ENCODE measurements at places on chromosomes 4 and X.

- no peak for DNase-seq
Measured at GRCh38 chrX:129980540-129981199, 1.8 kb upstream of the BCORL1 start.

DNA sequence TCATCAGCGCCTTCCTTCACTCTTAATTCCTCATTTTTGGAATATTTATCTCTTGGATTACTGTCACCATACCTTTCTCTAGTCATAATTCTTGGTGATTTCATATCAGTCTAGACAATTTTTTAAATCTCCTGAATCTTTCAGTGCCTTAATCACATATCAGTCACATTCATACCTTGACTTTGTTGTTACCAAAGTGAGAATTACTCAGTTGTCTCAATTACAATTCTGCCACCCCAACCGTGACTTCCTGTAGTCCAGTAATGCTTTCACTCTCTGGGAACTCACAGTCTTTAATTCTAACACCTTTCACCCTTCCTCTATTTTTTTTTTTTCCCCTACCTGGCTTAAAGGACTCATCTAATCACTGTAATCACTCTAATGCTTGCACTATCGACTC is 1275.3 kb upstream of the TENM3 start:
- no peak for DNase-seq

- DNase-seq, result no peak
Measured at GRCh38 chrX:114451397-114451796, 132.5 kb upstream of the HTR2C start.

GRCh38 chrX:150871341-150871811 is 27.1 kb downstream of the CD99L2 start:
- DNase-seq, result no peak

DNA sequence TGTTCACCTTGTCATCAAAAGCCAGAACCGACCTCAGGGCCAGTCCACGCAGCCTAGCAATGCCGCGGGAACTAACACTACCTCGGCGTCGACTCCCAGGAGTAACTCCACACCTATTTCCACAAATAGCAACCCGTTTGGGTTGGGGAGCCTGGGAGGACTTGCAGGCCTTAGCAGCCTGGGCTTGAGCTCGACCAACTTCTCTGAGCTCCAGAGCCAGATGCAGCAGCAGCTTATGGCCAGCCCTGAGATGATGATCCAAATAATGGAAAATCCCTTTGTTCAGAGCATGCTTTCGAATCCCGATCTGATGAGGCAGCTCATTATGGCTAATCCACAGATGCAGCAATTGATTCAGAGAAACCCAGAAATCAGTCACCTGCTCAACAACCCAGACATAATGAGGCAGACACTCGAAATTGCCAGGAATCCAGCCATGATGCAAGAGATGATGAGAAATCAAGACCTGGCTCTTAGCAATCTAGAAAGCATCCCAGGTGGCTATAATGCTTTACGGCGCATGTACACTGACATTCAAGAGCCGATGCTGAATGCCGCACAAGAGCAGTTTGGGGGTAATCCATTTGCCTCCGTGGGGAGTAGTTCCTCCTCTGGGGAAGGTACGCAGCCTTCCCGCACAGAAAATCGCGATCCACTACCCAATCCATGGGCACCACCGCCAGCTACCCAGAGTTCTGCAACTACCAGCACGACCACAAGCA is 898 bp downstream of the UBQLN2 start:
- no peak for DNase-seq

- DNase-seq, result no peak
Measured at GRCh38 chr4:5462896-5463295, 245.5 kb downstream of the EVC2 start.

DNA sequence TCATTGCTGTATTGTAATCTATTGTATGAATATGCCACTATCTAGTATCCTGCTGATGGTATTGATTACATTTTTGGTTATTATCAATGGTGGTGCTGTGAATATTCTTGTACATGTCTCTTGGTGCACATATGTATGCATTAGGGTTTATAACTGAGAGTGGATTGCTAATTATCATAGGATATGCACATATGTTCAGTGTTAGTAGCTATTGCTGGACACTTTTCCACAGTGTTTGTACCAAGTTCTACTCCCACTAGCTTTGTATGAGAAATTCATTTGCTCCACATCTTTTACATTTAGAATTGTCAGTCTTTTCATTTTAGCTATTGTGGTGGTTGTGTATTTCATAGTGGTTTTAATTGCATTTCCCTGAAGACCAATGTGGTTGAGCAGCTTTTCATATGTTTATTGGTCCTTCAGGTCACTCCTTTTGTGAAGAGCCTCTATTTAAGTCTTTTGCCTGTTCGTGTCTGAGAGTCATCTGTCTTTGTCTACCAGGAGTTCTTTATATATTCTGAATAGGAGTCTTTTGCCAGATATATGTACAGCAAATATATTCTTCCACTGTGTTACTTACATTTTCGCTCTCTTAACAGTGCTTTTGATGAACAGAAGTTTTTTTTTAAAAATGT is 87.1 kb downstream of the TBC1D19 start:
- DNase-seq, result peak; percentile 93

DNA sequence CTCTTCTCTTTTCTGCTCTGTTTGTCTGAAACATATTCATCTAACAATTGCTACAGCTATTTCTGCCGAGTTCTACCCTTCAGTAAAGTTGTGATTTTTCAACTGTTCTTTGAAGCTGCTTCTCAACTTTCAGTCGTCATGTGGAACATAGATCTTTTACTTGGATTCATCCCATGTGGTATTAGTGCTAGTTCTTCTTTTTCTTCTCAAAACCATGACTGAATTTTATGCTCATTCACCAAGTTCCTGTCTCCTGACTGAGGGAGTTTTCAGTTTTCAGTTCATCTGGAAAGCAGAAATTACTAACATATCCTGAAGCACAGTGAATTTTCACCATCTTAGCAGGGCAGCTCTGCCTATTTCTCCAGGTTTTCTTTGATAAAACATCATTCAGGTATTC is 12.1 kb downstream of the ACSL4 start:
- no peak for DNase-seq

- no peak for DNase-seq
Measured at GRCh38 chrX:1153940-1154339, 58.5 kb downstream of the CRLF2 start.

GRCh38 chr4:187027272-187027671 is 303.6 kb upstream of the FAT1 start:
- no peak for DNase-seq

GRCh38 chr4:169582203-169582602 is 30.2 kb downstream of the NEK1 start:
- no peak for DNase-seq

GRCh38 chrX:40485102-40485826 is 95.5 kb upstream of the ATP6AP2 start:
- DNase-seq, result no peak

DNA sequence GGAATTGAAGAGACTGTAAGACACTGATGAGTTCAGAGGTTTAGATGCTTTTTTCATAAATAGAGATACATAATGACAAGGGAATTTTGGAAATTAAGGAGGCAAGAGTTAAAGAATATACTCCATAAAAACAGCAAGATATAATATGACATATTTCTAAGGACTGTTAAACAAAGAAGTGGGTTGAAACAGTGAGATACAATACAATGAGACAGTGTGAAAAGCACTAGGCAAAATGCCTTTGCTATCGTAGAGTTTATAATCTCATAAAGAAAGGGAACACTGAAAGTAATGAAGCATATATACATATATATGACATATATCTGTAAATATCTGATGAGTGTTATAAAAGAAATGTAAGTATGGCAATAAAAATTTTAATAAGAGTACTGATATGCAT is 1496.2 kb downstream of the TECRL start:
- no peak for DNase-seq

DNA sequence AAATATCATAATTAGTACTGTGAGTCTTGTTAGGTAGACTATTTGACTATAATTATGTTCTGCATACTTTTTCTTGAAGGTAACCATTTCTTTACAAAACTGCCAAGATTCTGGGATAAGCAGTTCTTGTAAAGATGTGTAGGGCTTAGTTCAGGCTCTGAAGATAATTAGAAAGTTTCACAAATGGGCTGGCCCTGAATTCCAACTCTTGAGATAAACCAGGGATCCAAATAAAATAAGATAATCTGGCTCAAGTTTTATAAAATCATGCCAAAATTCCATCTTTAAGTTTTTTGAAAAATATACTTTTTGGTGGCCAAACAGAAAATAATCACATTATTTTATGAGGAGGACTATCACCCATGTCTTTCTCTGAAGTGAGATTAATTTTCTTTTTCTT is 35.5 kb upstream of the GLRB start:
- no peak for DNase-seq

- DNase-seq, result no peak
Measured at GRCh38 chrX:46676399-46677356, 82.2 kb downstream of the SLC9A7 start.

DNA sequence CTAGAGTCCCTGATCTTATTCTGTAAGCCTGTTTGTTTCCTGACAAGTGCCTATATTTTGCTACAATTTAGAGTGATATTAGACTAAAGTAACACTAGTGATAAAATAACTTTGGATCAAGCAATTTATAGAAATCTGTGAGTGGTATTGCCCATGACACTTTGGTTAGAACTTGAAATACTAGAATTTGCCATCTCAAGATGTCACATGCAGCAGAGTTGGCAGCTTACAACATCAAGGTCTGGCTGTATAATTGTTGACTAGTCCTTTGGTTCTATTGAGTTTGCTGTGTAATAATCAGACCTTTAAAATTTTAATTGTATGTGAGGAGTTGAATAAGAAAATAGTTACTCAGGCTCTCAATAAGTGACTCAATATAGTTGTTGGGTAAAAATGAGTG is 167.1 kb downstream of the RAPGEF2 start:
- DNase-seq, result no peak

DNA sequence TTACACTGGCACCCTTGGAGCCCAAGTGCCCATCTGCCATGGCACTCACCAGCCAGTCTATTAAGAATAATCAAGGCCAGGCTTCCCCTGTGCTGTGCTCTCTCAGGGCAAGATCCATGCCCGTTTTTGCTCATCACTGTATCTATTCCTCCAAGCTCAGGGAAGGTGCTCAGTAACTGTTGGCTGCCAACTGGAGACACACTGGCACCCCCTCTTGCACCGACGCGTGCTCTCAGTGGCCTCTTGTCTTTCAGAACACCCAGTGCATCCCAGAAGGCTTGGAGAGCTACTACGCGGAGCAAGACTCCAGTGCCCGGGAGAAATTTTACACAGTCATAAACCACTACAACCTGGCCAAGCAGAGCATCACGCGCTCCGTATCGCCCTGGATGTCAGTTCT is 30.1 kb downstream of the NSG1 start:
- no peak for DNase-seq

- DNase-seq, result no peak
Measured at GRCh38 chr4:88981556-88981955, 75.4 kb downstream of the FAM13A start.

DNA sequence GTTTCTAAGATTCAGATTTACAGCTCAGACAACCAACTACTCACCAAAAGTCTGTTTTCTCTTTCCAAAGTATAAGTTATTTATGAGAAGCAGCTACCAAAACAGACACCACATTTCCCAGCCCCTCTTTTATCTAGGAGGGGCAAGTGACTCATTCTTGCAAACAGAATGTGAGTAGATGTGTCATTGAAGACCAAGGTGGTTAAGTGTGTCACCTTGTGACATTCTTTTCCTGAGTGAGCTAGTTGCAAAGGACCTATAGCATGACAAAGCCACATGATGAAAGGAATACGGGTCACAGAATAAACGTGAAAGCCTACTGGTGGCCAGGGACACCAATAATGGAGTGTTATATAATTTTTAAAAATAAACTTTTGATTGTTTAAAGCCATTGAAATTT is 50.0 kb downstream of the SLC7A11 start:
- no peak for DNase-seq

DNA sequence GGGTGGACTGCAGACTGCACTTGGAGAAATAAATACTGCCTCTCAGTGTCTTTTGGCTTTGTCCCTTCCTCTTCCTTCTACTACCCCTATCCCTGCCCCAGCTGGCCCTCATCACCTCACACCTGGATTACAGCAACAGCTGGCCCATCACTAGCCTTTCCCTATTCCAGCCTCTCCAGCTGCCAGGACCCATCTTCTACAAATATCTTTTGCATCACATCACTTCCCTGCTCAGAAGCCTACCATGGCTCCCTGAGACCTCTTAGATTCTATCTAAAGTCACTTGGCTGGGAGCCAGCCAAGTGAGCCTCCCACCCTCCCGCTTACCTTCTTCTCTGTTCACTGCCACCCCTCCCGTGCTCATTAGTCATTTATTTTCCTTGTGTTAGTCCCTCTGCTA is 66.8 kb downstream of the TSC22D3 start:
- no peak for DNase-seq

DNA sequence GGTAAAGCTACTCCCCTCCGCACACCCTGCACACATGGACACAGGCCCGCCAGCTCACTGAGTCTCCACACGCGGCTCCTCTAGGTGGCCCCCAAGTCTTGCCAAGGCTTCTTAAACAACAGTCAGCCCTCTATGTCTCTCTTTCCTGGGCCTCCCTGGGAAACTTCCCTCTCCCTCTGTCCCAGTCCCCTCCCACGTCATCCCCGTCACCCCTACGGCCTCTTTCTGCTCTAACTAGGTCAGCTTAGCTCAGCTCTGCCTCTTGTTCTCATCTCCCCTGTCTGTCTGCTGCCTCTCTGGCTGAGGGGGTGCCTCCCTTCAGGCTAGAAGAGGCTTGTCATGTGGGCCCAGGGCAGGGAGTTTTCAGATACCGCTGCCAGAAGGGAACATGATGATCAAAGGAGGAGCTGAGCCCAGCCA is 38.8 kb downstream of the SEPTIN6 start:
- DNase-seq, result no peak

DNA sequence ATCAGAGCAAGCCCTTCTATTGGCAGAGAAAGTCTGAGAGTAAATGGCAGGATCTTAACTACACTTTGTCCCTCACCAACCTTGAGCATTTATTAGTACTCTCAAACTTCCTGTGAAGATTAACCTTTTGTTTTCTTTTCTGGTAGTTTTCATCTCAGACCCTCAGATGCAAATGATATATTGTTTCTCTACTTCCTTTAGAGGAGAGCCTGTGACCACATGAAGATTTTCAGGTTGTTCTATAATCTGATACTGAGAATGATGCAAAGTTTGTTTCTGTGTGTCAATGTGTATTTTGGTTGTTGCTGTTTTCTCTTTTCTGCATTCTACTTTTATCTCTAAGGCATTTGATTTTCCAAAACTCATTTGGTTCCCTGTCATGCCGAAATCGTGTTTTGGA is 165.8 kb upstream of the CYSLTR1 start:
- DNase-seq, result no peak

- peak; percentile 17 for DNase-seq
Measured at GRCh38 chr4:67549123-67549522, 3.8 kb upstream of the CENPC start.
